M059J (cell line): ENCODE measurements at places on chromosomes 4 and X. TPM values are rescaled to one million over a fixed set of nuclear protein-coding genes. Genes with fewer than 3 reads are reported as not detected.

The MAGEB10 gene
- total RNA-seq = 0.10 TPM in 1 of 2 replicates, not detected in the other

GRCh38 chr4:120155287-120155686 is 88.6 kb upstream of the MAD2L1 start:
- DNase-seq = no peak

DNA sequence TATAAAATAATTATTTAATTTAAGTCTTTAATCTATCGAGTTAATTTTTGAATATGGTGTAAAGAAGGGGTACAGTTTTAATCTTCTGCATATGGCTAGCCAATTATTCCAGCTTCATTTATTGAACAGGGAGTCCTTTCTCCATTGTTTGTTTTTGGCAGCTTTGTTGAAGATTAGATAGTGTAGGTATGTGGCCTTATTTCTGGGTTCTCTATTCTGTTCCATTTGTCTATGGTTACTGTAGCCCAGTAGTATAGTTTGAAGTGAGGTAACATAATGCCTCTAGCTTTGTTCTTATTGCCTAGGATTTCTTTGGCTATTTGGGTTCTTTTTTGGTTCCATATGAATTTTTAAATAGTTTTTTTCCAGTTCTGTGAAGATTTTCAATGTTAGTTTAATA is 48.3 kb downstream of the EMCN start:
- DNase-seq = no peak

DNA sequence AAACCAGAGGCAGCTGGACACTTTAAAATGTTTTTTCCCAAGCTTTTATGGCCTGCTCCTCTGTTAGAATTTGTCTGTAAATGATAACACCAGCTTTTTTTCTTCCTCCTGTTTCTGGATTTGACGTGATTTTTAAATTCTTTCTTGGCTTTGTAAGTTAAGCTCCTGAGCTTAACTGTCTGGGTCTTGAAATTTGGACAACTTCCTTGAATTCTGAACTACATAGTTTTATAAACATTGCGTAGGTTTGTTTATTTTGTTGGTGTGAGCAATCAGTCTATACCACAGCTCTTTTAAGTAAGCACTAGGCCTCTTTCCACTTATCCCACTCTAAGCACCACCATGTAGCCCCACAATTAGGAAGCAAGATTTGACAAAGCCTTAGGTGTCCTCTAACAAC is 144.4 kb upstream of the GUCY1A1 start:
- peak; percentile 32 for DNase-seq

- DNase-seq = peak; percentile 64
Measured at GRCh38 chr4:138438608-138439007, 196.5 kb upstream of the SLC7A11 start.

- DNase-seq = no peak
Measured at GRCh38 chrX:154720067-154720466, 30.8 kb downstream of the GAB3 start.

The VCX2 gene
- not detected in 2 replicates for total RNA-seq

DNA sequence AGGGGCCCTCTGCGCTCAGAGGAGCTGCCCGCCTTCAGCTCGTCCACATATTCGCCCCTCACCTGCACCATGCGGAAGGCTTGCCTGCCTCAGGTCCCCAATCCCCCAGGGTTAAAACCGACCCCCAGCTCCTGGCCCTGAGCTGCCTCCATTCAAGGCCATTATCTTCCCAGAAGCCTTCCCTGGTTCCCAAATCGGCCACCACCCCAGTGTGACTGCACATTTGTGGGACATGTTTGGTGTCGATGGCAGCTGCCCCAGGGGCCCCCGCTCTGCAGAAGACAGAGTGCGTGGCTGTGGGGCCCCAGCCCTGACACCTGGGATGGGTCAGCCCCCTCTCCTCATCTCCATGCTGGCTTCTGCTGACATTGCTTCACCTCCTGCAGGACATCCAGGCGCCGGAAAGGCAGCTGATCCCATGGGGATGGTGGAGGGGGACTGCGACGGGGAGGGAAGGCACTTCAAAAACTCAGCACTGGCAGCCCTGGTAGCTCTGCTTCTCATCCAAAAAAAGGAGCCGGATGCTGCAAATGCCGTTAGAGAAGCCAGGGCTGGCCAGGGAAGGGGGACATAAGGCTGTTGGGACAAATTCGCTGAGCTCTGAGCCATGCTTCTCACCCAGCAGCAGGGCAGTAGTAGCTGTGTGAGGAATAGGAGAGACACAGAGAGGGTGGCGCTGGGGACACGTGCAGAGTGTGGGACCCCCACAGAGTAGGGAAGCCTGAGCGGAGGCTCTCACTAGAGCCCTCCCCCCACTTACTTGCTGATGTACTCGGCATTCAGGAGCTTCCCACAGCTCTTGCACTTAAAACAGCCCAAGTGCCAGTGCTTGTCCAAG is 78.5 kb downstream of the ABLIM2 start:
- DNase-seq = no peak

DNA sequence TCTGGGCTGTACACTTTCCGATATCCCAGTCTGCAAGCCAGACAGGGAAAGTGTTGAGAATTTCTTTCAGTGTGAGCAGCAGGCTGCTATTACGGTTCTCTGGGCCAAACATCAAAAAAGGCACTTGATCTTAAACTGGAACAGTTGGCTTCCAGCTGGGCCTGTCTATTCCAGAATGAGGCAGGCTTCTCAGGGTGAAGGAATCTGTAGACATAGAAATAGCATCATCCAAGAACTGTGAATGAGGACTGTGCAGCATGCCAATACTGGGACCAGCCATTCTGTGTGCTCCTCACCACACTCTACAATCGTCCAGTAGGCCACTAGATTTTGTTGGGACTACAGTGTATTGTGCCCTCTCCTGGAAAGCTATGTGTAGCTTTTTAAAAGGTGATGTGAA is 31.1 kb downstream of the ART3 start:
- DNase-seq = no peak

DNA sequence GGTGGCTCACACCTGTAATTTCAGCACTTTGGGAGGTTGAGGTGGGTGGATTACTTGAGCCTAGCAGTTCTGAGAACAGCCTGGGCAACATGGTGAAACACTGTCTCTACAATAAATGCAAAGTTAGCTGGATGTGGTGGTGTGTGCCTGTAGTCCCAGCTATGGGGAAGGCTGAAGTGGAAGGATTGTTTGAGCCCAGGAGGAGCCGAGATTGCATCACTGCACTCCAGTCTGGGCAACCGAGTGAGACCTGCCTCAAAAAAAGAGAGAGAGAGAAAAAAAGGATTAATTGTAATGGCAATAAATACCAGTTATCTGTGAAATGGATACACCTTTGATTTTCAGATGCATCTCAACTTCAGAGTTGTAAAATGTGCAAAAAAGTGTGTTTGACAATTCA is 58.8 kb downstream of the SPRY1 start:
- DNase-seq = no peak

The CABS1 gene
- total RNA-seq = not detected in 2 replicates

GRCh38 chr4:21709031-21709430 is 239.5 kb downstream of the KCNIP4 start:
- no peak for DNase-seq

DNA sequence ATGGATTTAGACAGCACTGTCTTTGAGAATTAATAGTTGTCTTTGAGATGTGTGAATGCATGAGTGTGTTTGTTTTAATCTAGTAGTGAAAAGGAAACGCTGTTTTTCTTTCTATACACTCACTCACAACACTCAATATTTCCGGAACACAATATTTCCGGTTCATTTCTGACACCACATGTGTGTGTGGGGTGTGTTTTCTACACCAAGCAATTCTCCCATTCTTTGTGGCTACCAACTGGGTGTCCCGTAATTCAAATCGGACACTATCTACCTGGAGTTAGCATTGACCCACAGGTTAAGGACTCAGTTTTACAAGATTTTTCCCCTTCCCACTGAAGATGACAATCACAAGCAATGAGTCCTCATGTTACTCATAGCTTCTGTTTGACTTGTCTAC is 113.9 kb downstream of the SNCA start:
- DNase-seq = no peak

The ALAS2 gene
- total RNA-seq = not detected in 2 replicates

GRCh38 chr4:39514888-39515401 is 12.3 kb downstream of the UGDH start:
- DNase-seq = peak; percentile 27

The GRIA2 gene
- not detected in 2 replicates for total RNA-seq

GRCh38 chr4:3039706-3040366 is 34.5 kb downstream of the HTT-AS start:
- DNase-seq = no peak

DNA sequence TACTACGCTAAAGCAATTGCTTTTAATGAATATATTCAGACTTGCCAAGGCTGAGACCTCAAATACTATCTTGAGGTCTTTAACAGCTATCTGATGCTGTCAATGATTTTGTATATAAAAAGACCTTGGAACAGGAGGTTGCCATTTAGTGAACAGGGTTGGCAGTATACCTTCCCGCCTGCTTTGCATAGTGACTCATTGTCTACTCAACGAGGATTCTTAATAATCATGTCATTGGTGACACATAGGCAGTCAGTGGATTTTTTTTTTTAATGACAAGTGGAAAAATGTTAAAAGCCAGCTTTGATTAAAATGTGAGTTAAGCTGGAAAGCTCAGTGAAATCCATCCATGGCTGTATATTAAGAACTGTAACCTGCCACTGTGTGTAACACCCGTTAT is 164.0 kb downstream of the ASMT start:
- peak; percentile 82 for DNase-seq

- DNase-seq = peak; percentile 19
Measured at GRCh38 chrX:43882294-43882681, at the start of gene MAOB. Gene MAOB, minus strand, starts transcription at chrX:43882450. Its CDS starts 151 bp downstream, at chrX:43882299.

DNA sequence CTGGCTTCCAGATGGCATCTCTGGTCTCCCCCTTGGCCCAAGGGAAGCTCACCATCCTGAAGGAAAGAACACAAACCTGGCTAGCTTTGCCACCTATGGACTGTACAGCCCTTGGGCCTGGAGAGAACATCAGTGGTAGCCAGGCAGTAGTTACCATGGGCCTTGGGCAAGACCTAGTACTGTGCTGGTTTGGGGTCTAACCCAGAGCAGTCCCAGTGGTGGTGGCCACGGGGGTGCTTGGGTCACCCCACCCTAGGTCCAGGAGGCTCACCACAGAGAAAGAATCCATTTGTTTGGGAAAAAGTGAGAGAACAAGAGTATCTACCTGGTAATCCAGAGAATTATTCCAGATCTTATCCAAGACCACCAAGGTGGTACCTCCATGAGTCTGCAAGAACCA is 290.7 kb upstream of the PPP1R2C start:
- DNase-seq = no peak

- DNase-seq = no peak
Measured at GRCh38 chr4:5749568-5749967, 38.6 kb downstream of the EVC start.

- DNase-seq = no peak
Measured at GRCh38 chrX:12899506-12899905, 6.9 kb upstream of the TLR8 start.

The SLC10A6 gene
- total RNA-seq = not detected in 2 replicates

The RAB9B gene
- total RNA-seq = 3.2 and 5.5 TPM in 2 replicates

DNA sequence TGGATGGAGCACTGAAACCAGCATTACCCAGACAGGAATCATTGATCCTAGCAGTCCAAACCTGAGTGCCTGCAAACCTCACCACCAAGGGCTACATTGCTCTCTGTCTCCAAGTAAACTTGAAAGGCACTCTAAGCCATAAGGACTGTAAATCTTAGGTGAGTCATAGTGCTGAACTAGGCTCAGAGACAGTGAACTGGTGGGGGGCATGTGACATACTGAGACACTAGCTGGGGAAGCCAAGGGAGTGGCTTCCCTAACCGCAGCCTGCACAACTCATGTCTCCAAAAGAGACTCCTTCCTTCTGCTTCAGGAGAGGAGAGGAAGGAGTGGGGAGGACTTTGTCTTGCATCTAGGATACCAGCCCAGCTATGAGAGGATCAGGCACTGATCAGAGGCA is 235.5 kb upstream of the ACTRT1 start:
- no peak for DNase-seq

The PCYT1B gene
- 0.57 and 4.6 TPM in 2 replicates for total RNA-seq

The FAM114A1 gene
- total RNA-seq = 98.0 and 156 TPM in 2 replicates

The BTK gene
- total RNA-seq = 0.05 TPM in 1 of 2 replicates, not detected in the other

The RASGEF1B gene
- 0.05 TPM in 1 of 2 replicates, not detected in the other for total RNA-seq

- DNase-seq = peak; percentile 50
Measured at GRCh38 chr4:4762909-4763821, 96.3 kb upstream of the MSX1 start.

DNA sequence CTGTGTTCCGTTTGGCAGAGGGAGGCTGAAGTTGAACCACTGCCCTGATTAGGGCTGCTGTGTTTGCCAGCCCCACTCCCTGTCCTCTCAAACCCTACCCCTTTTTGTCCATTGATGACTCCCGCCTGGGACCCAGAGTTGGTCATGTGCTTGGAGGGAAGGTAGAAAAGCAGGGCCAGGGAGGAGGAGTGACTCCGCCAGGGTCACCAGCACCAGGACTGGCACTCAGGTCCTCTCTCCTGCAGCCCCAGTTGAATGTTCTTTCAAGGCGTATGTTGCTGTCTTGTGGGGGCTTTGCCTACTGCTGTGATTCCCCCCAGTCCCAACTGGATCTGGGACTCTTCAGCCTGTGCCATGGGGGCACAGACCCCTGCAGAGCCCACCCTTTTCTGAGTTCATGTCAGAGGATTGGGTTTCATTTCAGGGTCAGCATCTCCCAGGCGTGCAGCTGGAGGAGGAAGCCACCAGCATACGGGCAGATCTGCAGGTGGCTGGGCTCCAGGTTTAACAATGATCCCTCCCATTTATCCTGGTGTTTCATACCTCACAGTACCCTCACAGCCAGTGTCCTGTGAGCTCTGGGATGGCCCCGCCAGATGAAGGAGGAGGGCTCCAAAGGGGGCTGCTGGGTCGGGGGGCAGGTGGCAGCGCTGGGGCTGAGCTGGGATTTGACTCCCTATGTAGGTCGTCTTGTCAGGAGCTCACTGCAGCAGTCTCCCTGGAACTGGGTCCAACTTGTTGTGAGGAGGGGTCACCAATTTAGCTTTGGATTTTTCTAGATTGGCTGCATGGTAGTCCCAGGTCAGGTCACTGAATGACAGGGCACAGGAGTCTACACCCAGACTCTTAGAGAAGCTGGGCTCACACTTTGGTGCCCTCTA is 55.7 kb downstream of the MSX1 start:
- DNase-seq = no peak

DNA sequence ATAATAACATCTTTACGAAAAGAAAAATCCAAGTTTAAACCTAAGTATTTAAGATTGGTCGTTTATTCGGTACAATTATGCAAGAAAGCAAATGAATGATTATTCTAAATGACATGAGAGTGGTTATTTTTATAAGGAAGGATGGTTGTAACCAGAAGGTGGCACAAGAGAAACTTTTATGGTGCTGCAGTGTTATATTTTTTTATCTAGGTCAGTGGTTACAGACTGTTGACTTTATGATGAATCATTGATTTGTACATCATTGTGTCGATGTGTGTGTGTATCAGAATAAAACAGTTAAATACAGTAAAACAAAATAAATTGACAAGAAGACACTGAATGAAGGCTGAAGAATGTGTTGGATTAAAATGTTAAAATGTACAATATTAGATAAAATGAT is 9.8 kb downstream of the DCAF8L2 start:
- peak; percentile 0 for DNase-seq

- DNase-seq = no peak
Measured at GRCh38 chr4:5760246-5760645, 49.2 kb downstream of the EVC start.
